NCI-H1436 (cell line): ENCODE measurements at places on chromosomes 6 and 20.

GRCh38 chr6:34145161-34146020, 496 bp downstream of the GRM4 start:
- DNase-seq, result peak; percentile 46

DNA sequence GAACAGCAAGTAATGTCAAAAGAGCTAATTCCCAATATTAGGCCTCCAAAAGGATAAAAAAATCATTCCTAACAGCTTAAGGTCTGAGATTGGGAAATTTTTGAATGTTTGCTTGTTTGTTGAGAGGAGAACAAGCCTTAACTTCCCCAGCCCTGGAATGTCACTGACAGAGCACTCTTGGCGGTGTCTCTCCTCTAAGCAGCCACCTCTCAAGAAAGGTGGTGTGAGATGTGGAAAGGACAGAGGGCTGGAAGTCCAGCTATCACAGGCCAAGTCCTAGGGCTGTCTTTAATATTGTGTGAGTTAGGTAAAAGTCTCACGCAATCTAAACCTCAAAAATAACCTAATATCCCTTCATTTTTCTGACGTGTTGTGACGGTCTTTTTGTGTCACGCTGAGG, 101.6 kb downstream of the MTFR2 start:
- DNase-seq, result no peak

- DNase-seq, result no peak
Measured at GRCh38 chr6:112122756-112123155, 35.4 kb downstream of the FAM229B start.

GRCh38 chr20:34491226-34491931, 24.8 kb upstream of the DYNLRB1 start:
- DNase-seq, result no peak

- DNase-seq, result no peak
Measured at GRCh38 chr6:105178110-105178509, 1.7 kb downstream of the POPDC3 start.

DNA sequence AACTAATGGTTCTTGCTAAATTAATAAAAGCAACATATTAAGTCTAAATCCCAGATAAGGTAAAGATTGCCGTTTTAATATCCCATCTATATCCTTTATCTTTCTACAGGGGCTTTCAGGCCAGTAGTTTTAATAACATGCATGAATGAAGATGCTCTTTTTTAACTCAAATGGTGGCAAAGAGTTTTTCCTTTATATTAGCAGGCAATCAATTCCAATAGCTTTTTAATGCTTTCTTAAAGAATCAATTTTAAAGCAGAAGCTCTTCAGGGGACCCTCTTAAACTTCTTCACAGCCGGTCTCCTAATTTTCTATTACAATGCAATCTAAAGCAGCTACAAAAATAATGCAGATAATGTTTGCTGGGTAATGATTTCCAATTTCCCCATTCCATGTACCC, 107.8 kb upstream of the HS3ST5 start:
- no peak for DNase-seq

DNA sequence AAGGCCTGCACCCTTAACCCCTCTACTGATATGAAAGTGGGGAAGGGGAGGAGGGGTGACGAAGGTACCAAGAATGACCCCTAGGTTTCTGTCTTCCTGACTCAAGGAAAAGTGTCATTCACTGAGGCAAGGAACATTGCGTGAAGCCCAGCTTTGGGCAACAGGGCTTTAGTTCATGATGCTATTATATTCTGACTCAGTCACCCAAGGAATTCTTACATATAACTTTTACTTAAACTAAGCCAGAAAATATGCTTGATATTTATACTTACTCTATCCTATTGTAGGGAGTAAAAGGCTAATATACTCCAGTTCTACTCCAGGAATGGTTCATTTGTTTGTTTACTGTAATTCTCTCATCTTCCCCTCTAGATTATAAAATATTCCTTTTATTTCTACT, 60.5 kb downstream of the DOP1A start:
- no peak for DNase-seq

DNA sequence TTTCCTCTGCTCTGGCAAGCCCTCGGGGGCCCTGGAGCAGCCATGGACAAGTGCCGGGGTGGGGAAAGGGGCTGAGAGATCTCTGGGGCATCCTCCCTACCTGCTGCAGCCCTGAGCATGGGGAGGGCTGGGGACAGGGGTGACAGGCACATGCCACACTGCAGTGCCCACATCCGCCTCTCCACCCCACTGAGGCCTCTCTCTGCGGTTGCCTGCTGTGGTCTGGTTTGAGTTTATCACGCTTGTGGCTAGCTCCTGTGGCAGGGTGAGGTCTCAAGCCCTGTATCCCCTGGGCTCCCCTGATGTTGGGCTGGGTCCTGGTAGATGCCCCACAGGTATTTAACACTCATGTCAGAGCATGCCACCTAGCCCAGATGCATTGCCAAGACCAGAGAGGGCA, 52.9 kb upstream of the MLN start:
- DNase-seq, result no peak

DNA sequence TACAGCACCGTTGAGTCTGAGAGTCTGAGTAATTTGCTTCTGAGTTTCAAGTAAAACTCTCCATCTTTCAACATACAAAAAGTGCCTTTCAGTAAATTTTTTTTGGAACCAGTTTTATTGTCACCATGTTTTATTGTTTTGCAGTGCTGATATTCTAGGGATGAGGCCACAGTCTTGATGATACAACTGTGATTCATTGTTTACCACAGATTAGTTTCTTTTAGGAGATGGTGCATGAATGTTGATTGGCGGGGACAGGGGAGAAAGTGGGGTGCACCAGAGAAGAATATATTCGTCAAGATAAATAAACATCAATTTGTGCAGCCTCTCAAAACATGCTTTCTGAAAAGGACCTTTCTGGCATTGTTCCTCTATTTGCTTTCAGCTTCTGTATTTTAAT, 109.0 kb downstream of the MCHR2 start:
- DNase-seq, result peak; percentile 46

DNA sequence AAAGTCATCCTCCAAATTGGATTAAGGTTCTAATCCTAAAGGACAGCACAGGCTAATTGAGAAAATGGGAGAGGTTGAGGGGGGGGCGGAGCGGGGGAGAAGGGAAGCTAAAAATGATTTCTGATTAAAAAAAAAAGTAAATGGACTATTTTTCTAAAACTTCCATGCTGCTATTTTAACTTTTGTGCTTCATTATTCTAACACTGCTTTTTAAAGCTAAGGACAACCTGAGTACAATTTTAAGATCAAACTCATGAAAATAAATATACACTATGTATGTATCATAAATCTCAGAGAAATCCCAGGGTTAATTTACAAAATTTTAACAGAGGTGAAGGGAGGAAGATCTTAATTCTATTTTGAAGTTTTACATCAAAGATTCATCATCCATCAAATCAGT, 4.4 kb downstream of the MAN1A1 start:
- DNase-seq, result no peak

DNA sequence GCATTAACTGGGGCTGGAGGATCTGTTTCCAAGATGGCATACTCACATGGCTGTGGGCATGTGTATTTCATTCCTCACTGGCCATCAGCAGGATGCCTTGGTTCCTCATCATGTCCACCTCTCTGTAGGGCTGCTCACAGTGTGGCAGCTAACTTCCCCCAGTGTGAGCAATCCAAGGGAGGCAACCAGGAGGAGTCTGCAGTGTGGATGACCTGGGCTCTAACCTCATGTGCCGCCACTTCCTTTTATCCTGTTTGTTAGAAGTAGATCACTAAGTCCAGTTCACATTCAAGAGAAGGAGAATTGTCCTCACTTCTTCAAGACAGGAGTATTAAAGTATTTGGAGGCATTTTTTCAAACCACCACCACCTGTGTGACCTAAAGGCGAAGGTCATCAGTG, 54.4 kb downstream of the MTHFD1L start:
- no peak for DNase-seq

GRCh38 chr6:170552765-170553533, at the start of gene PSMB1:
Gene PSMB1, minus strand, starts transcription at chr6:170553307. Its CDS starts 65 bp downstream, at chr6:170553242.
- peak; percentile 82 for DNase-seq

- DNase-seq, result no peak
Measured at GRCh38 chr6:166556863-166557322, 29.6 kb downstream of the RAMACL start.

GRCh38 chr20:37538003-37538402, 10.3 kb upstream of the BLCAP start:
- DNase-seq, result no peak

- no peak for DNase-seq
Measured at GRCh38 chr20:8858181-8858787, 210.6 kb upstream of the PLCB4 start.

- no peak for DNase-seq
Measured at GRCh38 chr6:82396964-82397751, 33.5 kb downstream of the TPBG start.

DNA sequence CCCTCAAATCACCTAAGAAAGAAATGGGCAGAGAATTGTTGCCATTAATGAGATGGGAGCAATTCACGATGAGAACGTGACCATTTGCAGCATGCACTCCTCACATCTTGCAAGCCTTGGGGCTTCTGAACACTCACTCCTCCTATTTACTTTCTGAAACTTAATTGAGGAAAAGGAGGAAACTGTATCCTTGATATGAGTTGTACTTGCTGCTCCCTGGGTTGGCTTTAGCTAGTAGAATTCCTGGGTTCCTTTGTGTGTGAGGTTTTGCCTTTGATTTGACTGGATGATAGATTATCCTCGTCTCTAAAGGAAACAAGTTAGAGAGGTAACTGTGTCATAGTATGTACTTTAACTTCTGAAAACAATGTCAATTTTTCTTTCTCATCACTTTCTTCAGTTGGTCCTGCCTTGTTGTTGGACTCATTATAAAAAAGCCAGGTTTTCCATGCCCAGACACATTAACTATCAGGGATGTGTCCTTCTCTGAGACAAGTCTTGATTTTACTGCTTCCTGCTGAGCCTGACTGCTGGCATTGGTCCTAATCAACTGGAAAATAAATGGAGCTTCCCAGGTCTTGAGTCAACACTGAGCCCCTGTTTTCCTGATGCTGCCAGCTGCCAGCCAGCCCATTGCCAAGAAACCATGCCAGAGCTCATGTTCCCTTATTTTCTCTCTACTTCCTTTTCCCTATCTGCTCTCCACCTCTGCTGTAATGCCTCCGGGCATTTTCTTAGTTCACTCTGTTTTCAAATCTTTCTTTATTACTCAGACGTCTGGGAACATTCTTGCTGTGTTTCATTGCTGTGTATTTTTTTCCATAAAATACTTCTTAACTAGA, 6.0 kb upstream of the MRAP2 start:
- no peak for DNase-seq

DNA sequence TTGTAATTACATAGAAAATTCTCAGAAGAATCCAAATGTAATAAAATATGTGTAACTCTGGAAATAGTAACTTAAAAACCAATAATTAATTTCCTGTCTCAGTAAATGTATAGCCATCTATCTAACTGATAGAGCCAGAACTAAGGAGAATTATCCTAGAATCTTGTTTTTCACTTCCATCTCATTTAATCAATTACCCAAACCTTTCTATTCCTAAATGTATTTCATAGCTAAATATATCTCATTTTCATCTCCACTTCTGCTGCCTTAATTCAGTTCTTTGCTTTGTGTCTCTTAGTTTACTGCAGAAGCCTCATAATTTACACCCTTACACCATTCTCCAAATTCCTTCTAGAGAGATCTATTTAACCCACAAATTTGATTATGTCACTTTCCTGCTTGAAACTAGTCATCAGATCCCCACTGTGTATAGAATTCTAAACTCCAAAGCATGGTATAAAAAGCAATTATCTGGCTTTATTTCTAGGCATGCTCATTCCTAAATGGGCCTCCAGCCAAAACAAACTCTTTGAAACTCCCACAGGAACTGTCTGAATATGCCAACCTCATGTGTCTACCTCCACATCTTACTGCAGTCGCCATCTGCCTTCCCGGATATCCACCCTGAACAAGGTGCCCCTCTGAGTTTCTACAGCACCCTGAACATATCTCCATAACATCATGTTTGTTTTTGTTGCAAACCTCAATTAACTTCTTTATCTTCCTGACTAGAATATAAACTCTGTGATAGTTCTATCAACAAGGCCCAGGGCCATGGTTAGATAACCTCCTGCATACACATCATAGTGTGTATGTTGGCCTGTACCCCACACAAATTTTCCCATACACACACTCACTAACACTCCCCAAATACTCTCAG, 70.5 kb upstream of the ADTRP start:
- DNase-seq, result no peak

- no peak for DNase-seq
Measured at GRCh38 chr20:44954211-44954610, 6.0 kb downstream of the TOMM34 start.

DNA sequence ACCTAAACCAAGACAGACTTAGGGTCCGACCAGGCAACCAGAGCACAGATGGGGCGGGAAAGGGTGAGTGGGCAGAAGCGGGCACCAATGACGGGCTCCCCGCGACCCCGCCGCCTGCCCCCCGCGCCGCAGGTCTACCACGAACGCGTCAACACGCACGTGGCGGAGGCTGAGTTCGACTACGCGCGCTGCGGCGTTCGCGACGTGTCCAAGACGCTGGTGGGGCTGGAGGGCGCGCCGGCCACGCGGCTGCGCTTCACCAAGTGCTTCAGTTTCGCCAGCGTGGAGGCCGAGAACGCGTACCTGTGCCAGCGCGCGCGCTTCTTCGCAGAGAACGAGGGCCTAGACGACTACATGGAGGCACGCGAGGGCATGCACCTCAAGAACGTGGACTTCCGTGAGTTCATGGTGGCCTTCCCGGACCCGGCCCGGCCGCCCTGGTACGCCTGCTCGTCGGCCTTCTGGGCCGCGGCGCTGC, 5.1 kb downstream of the TMEM151B start:
- no peak for DNase-seq

DNA sequence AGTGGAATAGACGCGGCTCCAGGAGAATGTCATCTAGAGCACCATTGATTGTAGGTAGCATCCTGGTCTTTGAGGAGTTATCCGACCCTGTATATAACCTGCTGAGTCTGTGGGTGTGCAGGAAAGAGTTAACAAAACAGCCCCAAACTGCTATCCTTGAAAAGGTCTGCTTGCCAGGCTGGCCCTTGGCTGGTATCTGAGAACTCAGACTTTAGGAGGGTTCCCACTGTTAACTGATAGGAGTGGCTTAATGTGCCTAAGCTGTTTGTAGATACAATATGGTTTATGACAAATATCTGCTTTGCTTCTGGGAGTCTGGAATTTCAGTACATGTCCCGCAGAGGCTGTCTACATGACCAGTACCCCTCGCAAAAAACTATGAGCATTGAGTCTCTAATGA, 27.6 kb upstream of the MCUR1 start:
- DNase-seq, result no peak

DNA sequence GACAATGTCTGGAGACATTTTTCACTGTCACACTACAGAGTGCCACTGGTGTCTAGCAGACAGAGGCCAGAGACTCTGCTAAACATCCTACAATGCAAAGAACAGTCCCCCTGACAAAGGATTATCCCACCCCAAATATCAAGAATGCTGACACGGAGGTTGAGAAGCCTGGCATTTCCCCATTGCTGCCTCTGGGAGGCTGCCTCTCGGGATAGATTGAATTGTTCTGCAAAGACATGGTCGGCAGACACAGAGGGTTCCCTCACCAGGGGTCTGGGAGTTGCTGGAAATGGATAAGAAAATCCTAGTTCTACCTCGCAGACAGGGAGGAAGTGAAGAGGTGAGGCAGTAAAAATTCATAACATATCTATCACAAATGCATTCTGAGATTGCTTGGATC, 166.4 kb upstream of the AGPAT4 start:
- no peak for DNase-seq
